Kidney (tissue), 22 donors: ENCODE measurements at places on chromosomes 4 and X. TPM values are rescaled to one million over a fixed set of nuclear protein-coding genes. Genes with fewer than 3 reads are reported as not detected.

AKAP14 gene
- polyA plus RNA-seq, result not detected

FAM184B gene
- polyA plus RNA-seq, result 0.39 TPM

ASB5 gene
- polyA plus RNA-seq, result 0.37 TPM

HEPH gene
- 6.2 TPM for polyA plus RNA-seq

TRMT2B gene
- polyA plus RNA-seq, result 8.6 TPM

TIMP1 gene
- 382 TPM for polyA plus RNA-seq

VCX gene
- polyA plus RNA-seq, result not detected

CFI gene
- polyA plus RNA-seq, result 191 TPM

RHOXF2B gene
- not detected for polyA plus RNA-seq

- DNase-seq, result no peak
Observed at GRCh38 chrX:40449396-40449795, 131.4 kb upstream of the ATP6AP2 start.

- peak; percentile 80 for DNase-seq
Observed at GRCh38 chr4:147136310-147136709, 190.6 kb upstream of the TTC29 start.

DNA sequence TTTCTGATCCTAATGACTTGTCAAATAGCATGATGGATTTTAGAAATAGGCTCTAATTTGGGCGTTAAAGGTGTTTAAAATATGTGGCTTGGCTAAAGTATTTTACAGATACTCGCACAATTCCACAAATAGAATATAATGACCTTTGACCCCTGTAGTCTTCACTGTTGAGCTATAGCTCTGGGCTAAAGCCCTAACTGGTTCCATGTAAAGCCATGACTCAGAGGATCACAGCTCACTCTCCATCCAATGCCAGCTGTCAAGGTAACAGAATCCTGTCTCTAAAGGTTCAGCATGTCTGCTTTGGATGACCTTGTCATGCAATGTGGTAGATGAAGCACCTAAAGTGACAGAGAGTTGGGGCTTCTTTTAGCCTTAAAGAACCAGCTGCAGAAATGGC lies 42.5 kb downstream of the TLR10 start:
- no peak for DNase-seq

DNA sequence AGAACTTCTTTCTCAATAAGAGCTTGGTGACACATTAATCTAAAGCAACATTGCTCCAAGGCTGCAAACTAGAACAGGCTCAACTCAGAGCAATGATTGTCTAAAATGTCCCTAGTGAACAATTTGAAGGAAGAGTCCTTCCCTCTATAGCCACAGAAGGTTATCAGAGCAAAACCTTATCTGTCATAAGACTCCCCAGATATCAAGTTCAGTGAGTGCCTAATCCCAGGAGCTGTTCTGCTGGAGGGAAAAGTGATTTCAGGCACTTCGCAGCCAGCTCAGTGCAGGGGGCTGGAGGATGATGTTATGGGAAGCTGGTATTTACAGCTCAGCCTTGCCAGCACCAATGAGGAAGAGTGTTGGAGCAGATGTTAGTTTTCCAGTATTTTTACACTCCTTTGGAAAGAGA lies 497.5 kb downstream of the INPP4B start:
- no peak for DNase-seq

GRCh38 chr4:153652051-153652784 lies 31.9 kb upstream of the TLR2 start:
- no peak for DNase-seq

- DNase-seq, result no peak
Observed at GRCh38 chrX:46036508-46036907, 508.7 kb downstream of the ZNF674 start.

GRCh38 chr4:156662921-156663320 lies 308.7 kb downstream of the PDGFC start:
- DNase-seq, result no peak

DNA sequence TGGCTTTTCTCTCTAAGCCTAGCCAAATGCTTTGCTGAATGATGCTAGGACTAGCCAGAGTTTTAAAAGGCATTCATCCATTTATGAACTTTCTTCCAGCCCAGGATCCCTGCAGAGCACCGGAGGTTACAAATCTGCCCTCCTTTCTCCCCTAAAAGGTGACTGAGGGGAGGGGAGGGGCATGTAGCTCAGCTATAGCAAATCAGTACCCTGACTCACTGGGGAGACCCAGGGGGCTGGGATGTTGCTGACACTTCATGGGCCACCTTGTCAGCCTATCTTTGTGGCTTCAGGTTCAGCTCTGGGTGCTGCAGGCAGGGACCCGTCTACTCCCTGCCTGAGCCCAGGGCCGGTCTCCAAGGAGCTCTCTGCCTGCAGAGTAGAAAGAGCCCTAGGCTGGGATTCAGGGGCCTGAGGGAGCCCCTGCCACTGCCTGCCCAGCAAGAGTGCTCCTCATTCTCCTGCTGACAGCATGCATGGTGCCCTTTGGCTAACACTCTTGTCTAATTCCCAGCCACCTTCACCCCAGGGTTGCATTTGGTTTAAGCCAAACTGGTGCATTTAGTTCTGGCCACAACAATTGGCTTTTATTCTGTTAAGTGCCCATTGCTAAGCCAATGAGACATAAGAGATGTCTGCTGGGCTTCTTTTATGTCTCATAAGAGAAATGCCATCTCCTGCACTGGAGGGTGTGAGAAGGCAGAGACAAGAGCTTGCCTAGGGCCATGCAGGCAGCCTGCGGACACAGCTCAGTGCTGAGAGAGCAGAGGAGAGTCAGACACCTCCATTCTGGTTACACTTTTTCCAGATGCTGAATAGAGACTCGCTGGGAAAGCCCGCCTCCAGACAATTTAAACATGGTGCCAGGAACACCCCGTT lies 11.9 kb upstream of the UBA6 start:
- no peak for DNase-seq

DNA sequence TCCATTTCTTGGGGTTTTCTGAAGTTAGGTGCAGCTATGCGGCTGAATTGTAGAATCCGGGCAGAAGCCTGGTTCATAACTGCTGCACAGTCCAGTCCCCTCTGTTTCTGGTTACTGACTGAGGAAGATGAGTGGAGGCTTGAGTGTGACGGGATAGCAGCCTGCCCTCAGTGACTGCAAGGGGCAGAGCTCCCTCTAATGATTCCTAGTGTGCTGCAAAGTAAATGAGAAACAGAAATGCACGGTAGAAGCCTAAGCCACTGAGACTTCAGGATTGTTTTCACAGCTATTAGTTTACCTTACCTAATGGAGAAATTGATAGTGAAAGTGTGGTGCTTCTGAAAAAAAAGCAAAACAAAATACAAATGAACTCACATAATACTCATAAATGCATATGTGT lies 189.2 kb downstream of the GPM6A start:
- no peak for DNase-seq

DNA sequence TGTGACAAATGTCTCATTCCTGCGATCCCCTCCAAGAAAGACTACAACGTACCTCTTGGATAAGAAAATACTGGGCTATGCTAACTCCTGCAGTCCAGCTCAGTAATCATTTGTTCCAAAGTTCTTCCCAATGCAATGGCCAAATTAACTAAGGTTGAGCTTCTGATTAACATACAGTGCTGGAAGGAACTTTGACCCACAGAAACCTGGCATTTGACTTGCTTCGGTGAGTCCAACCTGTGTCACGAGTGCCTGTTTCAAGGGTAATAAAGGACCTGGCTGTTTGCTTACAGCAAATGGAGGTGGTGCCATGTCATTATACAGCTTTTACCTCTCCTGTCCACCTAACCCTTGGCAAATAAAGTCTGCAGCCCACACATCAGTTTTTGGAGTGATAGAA lies 83.2 kb downstream of the RBM47 start:
- peak; percentile 87 for DNase-seq

GRCh38 chr4:2494992-2495391 lies 26.1 kb downstream of the RNF4 start:
- no peak for DNase-seq

DNA sequence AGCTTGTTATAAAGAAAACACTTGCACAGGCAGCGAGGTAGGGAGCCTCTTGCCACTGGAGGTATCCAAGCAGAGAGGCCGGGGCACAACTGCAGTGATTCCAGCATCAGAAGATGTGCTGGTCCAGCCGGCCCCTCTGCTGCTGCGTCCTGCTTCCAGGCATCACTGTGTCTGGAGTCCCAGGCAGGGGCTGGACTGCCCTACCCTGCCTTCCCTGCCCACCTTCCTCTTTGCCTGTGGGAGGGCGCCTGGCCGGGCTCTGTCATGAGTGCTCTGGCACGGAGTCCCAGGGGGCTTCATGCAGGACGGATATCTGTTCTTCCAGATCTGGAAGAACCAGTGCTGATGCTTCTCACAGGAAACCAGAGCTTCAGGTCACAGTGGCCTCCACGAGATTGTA lies 187.6 kb upstream of the PSAPL1 start:
- DNase-seq, result no peak

- peak; percentile 71 for DNase-seq
Observed at GRCh38 chrX:96372313-96373046, 312.2 kb upstream of the DIAPH2 start.

DNA sequence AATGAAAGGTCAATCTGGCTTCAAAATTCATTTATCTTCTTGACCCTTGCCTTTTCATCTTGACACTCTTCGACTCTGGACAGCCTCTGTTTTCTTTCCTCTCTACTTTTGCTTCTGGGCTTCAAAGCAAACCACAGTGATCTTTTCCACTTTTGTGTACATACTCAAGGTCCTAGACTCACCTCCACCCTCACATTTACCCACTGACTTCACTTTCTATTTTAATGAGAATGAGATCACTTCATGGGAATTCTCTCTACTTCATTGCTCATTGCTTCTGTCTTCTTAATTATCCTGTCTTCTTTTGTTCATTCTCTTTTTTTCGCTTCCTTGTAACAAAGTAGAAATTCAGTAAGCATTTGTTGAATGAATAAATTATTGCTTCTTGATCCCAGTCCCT lies 330.1 kb upstream of the HAND2 start:
- DNase-seq, result no peak

DNA sequence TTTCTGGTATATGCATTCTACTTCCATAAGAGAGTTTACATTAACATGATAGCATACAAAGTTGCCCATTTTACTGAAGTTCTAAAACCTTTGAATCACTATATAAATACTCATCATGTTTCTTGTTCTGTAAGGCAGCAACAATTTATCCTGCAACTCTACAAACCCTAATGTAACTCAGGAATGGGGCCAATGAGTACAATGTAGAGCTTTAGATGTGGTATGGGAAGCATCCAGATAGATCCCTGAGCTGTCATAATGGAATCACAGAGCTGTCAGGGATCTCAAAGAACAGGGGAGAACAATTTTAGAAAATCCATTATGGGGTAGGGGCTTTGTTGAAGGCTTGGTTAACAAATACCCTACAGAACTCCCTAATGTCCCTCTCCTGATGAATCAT lies 88.5 kb downstream of the DCUN1D4 start:
- no peak for DNase-seq

DNA sequence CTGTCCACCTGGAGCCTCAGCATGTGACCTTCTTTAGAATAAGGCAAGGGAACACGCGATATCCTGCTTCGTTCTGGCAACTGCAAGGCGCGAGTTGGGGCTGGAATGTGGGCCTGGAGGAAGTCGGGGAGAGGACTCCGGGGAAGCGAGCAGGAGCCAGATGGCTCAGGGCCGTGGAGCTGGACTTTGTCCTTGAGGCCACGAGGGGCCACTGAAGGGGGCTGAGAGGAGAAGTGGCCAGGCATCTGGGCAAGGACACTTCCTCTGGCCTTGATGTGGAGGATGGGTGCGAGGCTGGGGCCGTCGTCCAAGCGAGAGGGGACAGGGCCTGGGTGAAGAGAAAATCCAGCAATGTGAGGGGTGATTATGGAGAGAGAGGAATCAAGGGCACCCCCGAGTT lies 12.2 kb upstream of the DUSP9 start:
- DNase-seq, result peak; percentile 53

DNA sequence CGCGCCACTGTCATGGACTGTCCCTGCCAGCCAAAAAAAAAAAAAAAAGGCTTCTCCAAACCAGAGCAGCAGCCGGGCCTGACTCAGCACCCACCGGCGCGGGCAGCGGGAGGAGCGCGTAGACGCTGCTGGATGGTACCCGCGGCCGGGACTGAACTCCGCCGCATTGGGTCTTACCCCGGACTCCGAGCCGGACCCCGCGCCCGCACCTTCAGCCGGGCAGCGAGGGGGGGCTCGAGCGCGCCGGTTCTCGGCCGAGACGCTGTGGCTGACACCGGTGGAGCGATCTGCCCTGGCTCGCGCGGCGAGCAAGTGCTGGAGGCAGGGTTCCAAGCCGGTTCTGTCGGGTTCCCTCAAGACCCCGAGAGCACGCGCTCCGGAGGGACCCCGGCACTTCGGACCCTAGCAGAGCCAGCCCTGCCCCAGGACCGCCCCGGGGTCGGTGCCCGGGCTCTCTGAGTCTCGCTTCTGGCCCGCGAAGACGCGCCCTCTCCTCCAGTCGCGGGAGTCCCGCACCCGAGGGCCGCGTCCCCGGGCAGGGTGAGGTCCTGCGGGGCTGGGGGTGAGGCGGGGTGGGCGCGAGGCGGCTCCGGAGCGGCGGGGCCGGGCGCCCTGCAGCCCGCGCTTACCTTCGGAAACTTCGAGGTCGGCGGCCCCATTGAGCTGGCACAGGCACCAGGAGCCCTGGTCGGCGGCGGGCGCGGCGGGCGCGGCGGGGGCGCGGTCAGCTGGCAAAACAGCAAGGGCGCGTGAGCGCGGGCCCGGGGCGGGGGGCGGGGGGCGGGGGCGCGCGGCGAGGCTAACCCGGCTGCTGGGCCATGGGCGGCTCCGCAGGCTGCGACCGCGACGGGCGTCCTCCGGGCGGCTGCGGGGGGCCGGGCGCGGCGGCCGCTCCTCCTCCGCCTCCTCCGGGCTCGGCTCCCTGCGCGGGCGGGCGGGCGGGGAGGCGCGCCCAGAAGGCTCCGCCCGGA lies 11.8 kb upstream of the MAN2B2 start:
- peak; percentile 24 for DNase-seq

DNA sequence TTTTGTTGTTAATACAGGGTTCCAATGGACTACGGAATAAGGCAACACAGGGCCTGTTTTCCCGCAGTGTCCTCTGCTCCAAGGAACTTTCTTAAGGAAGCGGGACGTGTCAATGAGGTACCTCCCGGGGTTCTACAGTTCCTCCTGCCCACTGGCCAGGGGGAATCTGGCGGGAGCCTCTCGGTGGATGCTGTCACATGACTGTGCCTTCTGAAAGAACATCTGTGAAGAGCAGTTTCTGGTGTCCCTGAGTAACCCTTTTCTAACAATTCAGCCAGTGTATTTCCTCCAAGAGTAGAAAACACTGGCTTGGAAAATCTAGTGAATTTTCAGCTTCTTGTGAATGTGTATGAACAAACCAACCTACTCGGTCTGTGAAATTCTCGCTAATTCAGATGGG lies 32.7 kb downstream of the MFAP3L start:
- DNase-seq, result no peak

DNA sequence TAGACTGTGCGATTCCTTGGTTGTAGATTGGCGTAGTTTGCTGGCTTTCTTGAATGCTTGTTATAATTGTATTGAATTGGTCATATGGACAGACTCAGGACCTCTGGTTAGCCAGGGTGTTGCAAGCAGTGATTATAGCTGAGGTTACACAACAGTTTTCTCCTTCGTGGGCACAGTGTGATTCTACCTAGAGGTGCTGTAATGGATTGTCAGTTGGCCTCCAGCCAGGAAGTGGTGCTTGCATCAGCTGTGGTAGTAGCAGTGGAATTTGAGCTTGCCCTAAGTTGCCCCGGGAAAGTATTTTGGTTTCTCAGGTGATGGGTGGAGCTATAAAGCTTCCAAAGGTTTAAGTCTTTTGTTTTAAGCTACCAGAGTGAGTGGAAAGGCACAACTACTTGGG lies 23.1 kb upstream of the GABRG1 start:
- DNase-seq, result no peak

- DNase-seq, result no peak
Observed at GRCh38 chrX:68868316-68868715, 39.5 kb downstream of the EFNB1 start.

GRCh38 chrX:68084765-68085164 lies 348.5 kb downstream of the OPHN1 start:
- DNase-seq, result no peak
